ENCODE measurements at places on chromosomes 5 and 9.

- no peak for DNase-seq
These were observed 289.1 kb downstream of the EBF1 start for GRCh38 chr5:158810615-158811014.

- no peak for DNase-seq
These were observed 89.8 kb upstream of the GABRP start for GRCh38 chr5:170693701-170694100.

- no peak for DNase-seq
These were observed 36.2 kb upstream of the POU4F3 start for GRCh38 chr5:146302406-146302805.

DNA sequence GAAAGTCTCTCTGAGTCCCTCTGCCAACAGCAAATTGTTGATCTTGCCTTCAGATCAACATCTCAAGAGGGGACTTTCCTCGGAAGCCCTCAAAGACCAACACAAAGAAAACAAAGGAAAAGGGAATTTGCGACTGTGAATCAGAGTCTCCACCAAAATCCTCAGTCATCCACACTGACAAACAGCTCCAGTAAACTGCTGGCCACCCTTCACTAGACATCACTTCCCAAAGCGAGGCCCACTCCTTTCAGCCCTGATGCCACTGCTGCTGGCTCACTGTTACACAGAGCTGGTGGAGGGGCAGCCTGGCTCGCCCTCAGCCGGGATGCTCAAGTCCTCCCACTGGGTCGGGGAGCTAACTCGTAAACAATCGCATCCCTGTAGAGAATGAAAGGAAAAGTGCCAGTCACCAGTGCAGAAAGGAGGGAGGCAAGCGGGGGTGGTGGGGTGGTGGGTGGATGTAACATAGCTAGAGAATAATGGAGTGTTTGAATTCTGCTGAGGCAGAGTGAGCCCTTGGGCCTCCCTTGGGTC is 1.3 kb downstream of the FGF1 start:
- DNase-seq, result no peak

GRCh38 chr5:34511915-34512314 is 144.2 kb upstream of the RAI14 start:
- no peak for DNase-seq

GRCh38 chr5:16855485-16855884 is 80.6 kb downstream of the MYO10 start:
- DNase-seq, result no peak

DNA sequence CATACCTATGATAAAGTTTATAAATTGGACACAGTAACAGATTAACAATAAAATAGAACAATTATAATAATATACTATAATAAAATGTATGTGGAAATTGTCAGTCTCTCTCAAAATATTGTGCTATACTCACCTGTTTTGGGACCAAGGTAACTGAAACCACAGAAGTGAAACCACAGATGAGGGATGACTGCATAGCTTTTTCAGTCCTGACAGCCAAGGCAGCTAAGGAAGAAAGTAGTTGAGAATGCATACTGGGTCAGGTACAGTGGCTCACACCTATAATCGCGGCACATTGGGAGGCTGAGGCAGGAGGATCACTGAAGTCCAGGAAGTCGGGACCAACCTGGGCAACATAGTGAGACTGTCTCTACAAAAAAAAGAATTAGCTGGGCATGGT is 8.9 kb downstream of the SRP19 start:
- no peak for DNase-seq

DNA sequence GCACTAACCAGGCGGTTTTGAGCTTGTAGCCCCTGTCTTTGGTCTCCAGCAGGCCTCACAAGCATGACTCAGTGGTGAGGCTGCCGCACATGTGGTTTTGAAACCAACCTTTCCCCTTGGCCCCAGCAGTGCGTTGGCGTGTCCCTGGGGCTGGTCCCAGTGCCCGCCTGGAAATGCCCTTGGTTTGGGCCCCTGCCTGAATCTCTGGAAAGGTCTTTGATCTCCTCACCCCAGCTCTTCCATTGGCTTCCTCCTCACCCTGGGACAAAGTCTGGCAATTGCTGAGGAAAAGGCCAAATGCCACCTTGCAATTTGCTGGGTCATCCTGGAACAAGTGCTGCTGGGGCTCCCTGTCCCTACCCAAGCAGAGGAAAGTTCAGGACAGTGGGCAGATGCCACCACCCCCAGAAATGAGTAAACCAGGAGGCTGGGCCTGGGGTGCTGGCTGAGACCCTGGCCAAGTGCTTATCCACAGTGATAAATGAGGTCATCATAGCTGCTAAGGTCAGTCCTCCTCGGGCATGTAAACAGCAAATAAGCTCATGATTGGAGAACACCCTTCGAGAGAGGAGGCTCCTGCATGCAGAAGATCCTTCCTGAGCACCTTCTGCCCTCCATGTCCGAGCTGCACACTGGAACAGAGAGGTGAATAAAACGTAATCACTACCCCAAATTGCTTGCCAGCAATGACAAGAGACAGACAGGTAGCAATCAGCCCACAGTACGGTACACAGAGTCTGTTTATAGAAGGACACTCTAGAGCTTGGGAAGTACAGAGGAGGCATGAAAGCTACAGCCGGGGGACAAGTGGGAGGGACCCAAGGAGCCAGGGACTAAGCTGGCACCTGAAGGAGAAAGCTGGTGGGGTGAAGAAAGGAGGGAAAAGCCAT is 98.9 kb upstream of the CPEB4 start:
- DNase-seq, result no peak

DNA sequence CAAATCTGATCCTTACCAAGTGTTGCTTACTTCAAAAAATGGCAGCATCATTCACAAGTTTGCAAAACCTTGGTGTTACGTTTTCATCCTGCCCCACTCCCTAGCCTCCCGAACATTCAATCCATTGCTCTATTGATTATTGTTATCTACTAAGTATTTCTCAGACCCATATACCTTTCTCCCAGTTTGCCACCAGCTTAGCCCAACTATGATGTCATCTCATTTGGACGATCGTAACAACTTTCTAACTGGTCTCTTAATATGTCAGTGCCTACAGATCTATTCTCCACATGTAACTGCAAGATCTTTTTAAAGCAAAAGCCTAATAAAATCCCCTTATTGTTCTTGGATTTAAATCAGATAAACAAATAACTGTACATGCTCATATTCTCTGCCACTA is 497.1 kb upstream of the EDIL3 start:
- no peak for DNase-seq

DNA sequence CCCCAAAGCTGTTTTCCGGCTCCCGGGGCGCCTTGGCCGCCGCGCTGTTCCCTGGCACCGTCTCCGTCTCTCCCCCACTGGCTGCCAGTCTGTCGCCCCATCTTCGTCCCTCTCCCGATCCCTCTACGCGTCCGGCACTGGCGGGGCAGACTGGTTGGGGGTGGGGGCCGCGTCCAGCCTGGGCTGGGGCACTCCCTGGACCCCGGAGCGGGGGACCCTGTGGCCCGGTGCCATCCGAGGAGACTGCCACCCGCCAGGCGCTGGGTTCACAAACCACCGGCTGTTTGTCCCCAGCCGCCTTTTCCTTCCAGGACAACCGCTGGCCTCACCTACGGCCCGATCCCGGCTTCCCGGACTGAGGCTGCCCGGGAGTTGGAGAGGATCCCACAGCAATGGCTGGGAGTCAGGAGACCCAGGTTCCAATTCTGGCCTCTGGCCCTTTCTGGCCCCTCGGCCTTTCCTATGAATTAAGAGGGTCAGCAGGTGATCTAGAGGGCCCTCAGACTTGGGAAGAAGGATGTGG is 1.0 kb upstream of the FIBCD1 start:
- no peak for DNase-seq

DNA sequence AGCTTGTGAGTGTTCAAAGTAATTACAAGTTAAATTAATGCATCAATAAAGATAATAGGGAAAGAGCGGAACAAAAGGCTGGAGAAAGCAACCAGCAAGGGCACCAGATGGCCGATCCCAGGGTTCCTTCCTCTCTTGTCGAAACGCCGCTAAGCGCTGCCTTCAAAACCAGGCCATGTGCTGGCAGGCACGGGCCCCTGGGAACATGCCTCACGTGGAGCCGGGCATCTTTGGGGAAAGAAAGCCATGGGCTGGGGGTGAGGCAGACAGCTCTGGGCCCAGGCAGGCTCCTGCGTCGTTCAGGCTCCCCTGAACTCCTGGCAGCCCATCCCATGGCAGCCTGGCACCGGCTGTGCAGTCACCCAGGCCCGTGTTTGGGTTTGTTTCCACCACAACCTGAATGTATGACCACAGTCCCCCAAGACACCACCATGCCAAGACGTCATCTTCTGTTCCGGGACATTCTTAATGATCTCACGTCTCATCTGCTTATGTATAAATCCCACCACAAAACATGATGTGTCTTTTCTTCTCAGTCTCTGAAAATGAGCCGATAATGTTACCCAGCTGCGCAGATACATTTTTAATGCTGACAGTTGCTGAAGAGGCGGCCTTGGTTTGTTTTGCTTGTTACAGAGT is 110.4 kb upstream of the SARDH start:
- no peak for DNase-seq

DNA sequence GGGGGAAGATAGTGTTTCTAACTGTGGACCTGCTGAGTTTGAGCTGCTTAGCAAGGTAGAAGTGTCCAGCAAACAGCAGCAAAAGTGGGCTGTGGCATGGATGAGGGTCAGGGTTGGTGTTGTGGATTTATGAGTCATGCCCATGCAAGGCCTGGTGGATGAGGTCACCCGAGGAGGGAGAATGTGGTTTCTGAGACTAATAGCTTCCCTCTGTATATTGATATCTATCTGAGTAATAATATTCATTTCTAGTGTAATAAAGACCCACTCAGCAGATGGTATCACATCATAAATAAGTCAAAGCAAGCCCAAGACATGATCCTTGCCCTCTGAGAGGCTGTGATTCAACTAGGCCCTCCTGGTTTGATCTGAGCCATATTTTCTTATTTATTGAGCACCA is 597.8 kb upstream of the CLINT1 start:
- DNase-seq, result no peak

DNA sequence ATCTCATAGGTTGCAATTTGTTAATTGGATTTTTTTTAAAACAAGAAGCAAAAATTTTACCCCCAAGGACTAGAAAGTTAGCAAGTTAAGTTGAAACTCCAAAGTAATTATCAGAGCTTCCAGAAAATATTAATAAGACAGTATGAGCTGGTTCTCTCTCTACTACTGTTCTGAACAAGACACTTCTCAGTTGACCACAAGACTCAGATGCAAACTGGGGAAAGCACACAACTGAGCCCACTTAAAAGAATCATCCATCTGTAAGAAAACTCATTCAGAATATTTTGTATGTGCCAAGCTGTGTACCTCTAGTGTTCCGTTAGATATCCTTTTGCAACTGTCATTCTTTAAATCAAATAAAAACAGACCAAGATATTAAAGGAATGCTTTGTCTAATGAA is 60.0 kb downstream of the MAP1B start:
- no peak for DNase-seq

DNA sequence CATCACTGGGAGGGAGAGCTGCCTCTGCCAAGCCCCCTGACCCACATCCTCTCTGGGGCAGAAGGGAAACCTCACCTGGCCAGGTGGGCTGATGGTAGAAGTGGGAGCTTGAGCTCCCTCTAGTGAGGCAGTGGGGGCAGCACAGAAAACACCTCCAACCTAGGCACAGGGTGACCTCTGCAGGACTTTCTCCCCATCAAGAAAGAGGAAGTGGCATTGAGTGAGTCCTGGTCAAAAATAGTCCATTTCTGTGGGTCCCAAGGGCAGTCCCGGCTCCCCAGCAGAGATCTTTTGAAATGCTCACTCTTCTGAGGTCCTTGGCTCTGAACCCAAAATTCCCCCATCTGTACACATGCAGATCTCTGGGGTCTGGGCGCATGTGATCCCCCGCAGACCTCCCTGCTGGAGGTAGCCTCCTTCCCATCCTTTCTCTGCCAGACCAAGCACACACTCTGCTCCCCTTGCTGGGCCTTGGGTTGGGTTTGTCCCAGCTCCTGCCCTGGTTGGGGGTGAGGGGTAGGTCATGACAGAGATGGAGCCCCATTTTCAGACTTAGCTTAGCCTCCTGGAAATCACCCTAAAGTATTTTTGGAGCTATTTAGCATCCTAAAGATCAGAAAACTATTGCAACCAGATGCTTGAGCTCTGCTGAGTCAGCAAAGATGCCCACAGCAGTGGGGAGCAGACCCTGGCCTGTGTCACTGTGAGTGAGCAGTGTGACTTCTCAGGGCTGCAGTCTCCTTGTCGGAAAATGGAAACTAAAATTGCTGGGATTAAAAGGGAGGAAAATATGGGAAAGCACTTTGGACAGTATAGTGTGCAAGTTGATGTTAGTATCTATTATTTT is 41.6 kb upstream of the LCP2 start:
- no peak for DNase-seq

DNA sequence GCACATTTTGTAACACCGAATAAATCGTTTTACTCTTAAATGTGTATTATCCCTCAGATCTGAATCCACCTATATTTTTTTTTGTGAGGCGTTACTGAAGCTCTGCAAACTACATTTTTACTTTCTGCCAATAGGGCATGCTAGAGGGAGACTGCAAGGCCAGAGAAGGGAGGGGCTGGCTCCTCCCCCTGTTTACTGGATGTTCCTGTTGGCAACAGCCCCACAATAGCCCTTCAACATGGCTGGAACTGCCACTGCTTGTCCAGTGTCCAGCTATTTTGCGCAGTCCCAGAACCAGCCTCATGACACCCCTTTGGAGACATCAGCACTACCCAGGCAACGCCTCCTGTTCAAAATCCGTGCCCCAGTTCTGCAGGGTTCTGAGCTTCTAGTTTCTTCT is 85.4 kb upstream of the MIER3 start:
- DNase-seq, result peak; percentile 49
